ENCODE measurements at places on chromosomes 1 and 21. TPM values are rescaled to one million over a fixed set of nuclear protein-coding genes. Genes with fewer than 3 reads are reported as not detected.

PPIAL4G gene
- 0.04 TPM for polyA plus RNA-seq

ADORA1 gene
- 0.55 TPM for polyA plus RNA-seq

MSH4 gene
- 0.24 TPM for polyA plus RNA-seq

EXO1 gene
- 5.3 TPM for polyA plus RNA-seq

DNA sequence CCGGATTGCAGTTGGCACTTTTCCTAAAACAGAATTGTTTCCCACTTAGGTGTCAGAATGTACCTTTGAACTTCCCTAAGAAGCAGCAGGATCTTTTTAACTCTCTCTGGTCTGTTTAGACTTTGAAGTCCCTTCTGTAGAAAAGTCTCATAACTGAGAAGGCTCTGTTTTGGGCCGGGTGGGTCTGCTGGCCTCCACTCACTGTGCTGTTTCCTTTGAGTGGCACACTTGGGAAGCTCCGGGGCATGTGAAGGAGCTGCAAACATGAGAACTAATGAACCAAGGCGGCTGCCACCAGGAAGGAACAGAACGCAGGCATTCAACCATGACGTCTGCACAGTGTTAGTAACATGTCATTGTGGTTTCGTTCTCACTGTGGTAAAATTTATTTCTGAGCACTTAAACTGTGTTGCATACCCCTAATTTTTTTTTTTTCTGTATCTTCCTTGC, 19.5 kb upstream of the NCMAP start:
- DNase-seq, result peak; percentile 53

GRCh38 chr1:189513091-189513490, 964.6 kb downstream of the BRINP3 start:
- no peak for DNase-seq

DNA sequence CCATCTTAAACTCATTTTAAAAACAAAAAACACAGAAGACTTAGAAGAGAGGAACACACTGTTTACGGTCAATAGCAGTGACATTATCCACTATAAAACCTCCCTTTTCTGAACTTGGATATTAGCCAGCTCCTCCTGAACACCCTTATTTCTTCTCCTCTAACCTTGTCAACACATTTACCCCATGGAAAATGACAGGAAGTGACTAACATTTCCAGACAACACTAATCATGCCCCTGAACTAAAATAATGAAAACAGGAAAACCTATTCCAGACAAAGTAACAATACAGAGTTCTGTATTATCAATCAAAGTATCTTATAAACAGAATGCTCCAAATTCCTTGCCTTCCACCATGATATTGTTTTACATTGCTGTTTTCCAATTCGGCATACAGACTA, 45.3 kb downstream of the PALMD start:
- no peak for DNase-seq

- no peak for DNase-seq
Measured at GRCh38 chr1:154867841-154868605, 2.1 kb downstream of the KCNN3 start.

GRCh38 chr1:37995751-37996345, 6.0 kb upstream of the SF3A3 start:
- peak; percentile 82 for DNase-seq

DNA sequence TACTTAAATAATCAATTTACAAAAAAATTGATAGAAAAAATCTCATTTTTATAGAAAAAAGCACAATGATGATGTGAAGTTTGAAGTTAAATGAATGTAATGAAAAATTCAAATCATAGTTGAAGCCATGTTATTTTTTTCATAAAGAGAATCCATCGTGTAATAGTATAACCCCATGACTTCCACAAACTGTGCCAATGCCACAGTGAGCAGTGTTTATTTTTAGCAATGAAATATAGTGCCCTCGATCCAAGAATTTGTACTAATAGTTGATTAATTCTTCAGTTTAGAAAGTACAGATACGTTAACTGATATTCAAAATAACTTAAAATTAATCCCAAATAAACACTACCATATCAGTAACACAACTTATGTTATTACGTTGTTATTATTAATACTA, 225.9 kb downstream of the PTPRC start:
- DNase-seq, result no peak

DNA sequence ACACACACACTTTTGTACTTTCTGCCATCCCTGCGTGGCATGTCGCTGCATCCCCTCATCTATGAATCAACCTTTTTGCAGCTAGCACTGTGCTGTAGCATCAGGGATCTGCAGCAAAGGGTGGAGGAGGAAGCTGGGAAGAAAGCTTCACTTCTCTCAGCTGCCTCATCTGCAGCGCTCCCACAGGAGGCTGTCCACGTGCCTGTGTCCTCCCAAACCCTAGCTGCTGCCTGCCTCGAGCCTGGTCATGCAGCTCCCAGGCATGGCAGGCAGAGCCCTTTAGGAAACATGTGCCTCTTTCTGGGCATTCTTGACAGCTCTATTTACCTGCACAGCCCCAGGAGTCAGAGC, 262.1 kb upstream of the SGIP1 start:
- DNase-seq, result no peak

DNA sequence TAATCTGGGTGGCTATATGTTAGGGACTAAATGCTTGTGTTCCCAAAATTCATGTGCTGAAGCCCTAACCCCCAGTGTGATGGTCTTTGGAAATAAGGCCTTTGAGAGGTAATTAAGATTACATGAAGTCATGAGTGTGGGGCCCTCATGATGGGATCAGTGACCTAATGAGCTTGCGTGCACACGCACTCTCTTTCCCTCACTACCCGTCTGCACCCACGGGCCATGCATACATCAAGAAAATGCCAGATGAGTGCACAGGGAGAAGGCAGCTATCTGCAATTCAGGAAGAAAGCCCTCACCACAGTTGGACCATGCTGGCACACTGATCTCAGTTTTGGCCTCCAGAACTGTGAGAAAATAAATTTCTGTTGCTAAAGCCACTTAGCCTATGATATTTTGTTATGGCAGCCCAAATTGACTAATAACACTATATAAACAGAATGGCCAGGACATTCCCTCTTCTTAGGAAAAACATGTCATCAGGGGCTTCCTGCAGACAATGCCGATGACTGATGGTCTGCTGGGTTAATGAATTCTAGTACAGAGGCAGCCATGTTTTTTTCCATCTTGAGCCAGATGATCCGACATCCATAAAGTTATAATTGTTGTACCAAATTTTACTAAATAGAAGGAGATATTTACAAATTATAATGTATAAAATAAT, 18.1 kb upstream of the MYOG start:
- no peak for DNase-seq

DNA sequence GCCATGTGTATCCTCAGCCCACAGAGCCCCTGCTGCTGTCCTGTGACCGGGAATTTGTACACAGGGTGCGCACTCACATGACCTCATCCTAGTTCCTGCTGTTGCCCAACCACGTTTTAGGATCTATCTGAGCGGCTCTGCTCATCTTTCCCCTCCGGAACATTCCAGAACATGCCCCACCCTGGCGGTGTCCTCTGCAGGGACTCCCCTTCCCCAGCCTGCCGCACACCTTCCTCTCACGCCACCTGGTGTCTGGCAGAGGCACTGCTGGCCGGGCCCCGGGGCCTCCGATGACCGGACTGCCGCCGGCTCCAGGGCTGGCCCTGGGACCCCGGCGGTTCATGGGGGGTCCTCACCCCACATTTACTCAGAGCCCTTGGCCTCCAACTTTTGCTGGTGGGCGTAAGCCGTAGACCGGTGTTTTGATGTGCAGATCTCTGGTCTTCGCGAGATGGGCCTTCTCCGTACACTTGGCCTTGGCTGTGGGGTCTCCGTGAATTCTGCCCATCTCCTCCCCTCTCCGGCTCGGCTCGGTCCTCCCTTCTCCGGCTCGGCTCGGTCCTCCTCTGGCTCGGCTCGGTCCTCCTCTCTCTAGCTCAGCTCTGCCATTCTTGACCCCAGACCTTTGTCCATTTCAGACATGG, 29.5 kb downstream of the ARHGEF16 start:
- DNase-seq, result peak; percentile 34

- no peak for DNase-seq
Measured at GRCh38 chr1:110250008-110250407, 39.9 kb downstream of the KCNC4 start.

- DNase-seq, result no peak
Measured at GRCh38 chr1:215287362-215287761, 204.8 kb downstream of the KCNK2 start.

DNA sequence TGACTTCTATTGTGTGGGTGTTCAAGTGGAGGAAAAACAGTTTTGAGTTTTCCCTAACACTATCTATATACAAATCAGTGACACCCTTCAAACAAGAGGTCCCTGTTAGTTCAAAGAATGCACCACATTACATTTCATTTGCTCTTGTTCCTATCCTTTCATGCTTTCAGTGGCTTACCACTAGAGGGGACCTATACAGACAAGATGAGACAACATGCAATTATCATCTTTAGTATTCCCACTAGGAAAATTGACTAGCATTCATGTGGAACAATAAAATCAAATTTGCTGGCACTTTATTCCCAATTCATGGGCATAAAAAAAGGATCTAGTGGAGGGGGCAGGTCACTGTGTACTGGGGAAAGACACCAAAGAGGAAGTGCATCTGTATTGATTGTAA, 13.3 kb upstream of the SIPA1L2 start:
- DNase-seq, result no peak

DNA sequence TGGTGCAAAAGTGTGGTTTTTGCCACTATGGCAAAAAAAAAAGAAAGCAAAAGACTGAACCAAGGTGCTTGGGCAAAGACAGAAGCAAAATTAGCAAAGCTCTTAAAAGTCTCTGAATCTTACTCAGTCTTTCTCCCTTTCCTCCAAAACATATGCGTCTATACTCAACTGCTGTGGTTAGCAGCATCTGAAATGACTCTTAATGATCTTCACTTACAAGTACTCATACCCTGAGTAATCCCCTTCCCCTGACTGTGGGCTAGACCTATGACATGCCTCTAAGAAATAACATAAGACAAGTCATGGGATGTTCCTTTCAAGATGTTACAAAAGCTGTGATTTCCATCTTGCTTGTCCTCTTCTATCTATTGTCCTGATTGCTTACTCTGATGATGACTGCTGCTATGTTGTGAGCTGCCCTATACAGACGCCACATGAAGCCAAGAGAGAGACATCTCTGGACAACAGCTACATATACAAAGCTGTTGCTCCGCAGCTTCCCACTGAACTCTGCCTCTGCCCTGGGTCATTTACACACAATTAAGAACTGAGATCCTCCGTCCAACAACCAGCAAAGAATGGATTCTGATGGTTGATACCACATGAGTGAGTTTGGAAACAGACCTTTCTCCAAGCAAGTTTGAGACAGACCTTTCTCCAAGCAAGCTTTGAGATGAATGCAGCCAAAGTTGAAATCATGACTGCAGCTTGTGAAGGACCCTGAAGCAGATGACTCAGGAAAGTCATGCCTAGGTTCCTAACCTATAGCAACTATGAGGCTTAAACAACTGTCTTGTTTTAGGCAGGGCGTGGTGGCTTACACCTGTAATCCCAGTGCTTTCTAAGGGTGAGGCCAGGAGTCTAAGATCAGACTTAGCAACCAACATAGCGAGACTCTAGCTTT, 55.2 kb downstream of the PUM1 start:
- no peak for DNase-seq

- DNase-seq, result no peak
Measured at GRCh38 chr1:178682429-178682828, 42.6 kb upstream of the RALGPS2 start.

GRCh38 chr1:212256369-212256768, 28.8 kb upstream of the PPP2R5A start:
- DNase-seq, result no peak

- no peak for DNase-seq
Measured at GRCh38 chr1:119683893-119684292, 27.8 kb upstream of the PHGDH start.

DNA sequence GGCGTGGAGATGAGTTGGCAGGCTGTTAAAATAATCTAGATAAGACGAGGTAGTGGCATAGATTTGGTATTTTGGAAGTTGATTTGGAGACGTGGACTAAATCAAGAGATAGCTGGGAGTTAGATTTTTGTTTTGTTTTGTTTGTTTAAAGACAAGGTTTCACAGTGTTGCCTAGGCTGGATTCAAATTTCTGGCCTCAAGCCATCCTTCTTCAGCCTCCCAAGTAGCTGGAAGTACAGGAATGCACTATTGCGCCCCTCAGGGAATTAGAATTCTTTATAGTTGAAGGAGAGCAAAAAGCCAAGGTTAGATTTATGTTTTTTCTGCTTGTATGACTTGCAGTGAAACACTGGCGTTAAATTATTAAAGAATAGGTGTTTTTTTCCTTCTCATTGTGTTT, 22.3 kb upstream of the SNRPE start:
- DNase-seq, result no peak

- no peak for DNase-seq
Measured at GRCh38 chr21:44924606-44925377, 4.1 kb upstream of the ITGB2 start.
